ENCODE measurements at places on chromosomes 4 and X.

- no peak for DNase-seq
Observed at GRCh38 chr4:6478546-6479220, 6.3 kb upstream of the PPP2R2C start.

DNA sequence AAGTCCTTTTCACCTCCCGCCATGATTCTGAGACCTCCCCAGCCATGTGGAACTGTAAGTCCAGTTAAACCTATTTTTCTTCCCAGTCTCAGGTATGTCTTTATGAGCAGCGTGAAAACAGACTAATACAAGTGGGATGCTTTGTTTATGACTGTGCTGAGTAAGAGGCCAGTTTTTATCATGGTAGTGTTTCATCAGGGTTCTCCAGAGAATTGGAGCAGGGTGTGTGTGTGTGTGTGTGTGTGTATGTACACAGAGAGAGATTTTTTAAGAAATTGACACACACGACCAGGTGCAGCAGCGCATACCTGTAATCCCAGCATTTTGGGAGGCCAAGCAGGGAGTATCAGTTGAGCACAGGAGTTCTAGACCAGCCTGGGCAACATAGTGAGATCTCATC lies 34.6 kb upstream of the SLC2A9 start:
- DNase-seq = no peak

DNA sequence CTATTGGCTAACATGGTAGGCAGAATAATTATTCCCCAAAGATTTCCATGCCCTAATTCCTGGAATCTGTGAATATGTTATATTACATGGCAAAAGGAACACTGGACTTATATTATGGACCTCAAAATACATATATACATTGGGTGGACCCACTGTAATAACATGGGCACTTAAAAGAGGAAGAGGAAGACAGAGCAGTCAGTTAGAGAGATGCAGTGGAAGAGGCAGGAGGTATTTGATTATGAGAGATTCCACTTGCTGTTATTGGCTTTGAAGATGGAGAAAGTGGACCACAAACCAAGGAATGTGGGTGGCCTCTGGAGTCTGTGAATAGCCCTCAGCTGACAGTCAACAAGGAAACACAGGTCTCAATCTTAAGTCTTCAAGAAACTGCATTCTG lies 14.0 kb upstream of the ART3 start:
- no peak for DNase-seq

GRCh38 chr4:151962138-151962823 lies 201.5 kb upstream of the GATB start:
- no peak for DNase-seq

GRCh38 chr4:70556856-70557255 lies 35.2 kb upstream of the AMBN start:
- DNase-seq = no peak

GRCh38 chr4:25563071-25563564 lies 92.5 kb upstream of the SLC34A2 start:
- DNase-seq = no peak

- DNase-seq = no peak
Observed at GRCh38 chrX:136725441-136726104, 55.2 kb downstream of the ARHGEF6 start.

- DNase-seq = no peak
Observed at GRCh38 chr4:7021930-7022664, 21.1 kb upstream of the TADA2B start.

DNA sequence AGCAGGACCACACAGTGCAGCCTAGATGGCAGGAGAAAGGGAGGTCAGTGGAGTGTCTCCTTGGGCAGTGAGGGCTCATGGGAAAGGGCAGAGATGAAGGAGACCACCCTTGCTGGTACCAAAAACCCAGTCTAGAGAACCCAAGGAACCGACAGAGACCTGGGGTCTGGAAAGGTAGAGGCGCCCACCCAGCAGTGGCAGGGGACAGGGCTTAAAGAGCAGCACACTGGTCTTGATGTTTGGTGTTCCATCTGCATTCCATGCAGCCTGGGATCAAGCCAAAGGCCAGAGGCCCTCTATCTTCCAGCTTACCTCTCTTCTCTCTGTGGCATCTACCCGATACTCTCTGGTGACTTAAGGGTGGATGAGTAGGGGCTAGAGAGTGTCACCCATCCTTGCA lies 127.5 kb downstream of the PJA1 start:
- DNase-seq = no peak

DNA sequence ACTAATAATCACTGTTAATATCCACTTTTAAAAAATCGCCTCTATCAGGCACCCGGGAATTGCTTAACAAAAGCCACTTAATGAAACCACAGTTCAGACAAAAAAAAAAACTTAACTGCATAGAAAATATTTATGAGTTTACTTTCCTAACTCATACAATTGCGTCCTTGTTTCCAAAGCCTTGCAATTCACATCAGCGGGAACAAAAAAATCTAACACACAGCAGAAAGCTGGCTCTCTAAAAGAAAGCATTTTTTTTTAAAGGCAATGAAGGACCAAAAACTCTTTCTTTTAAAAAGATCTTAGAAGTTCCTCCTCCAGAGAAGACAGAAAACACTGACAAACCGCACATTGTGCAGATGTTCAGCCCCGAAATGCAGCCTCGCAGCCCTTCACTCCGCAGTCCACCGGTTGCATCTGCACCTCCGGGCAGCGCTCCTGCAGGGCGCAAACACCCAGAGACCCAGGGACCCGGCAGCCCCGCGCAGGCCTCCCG lies 812 bp downstream of the FAT1 start:
- no peak for DNase-seq

GRCh38 chr4:6907658-6908191 lies 1.9 kb upstream of the TBC1D14 start:
- DNase-seq = peak; percentile 63

DNA sequence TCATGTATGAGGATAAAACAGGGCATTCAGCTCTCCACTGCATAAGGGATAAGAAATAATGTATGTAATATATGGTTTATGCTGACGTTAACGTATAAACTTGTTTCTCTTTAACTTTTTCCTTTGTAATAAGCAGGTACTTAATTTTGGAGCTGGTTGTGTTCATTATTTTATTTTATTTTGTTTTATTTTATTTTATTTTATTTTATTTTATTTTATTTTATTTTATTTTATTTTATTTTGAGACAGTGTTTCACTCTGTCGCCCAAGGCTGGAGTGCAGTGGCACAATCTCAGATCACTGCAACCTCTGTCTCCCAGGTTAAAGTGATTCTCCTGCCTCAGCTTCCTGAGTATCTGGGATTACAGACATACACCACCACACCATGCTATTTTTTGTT lies 1932.6 kb upstream of the TENM3 start:
- no peak for DNase-seq

GRCh38 chr4:176014583-176015108 lies 51.0 kb upstream of the WDR17 start:
- DNase-seq = no peak

GRCh38 chr4:165175879-165176278 lies 31.5 kb upstream of the KLHL2 start:
- DNase-seq = no peak

DNA sequence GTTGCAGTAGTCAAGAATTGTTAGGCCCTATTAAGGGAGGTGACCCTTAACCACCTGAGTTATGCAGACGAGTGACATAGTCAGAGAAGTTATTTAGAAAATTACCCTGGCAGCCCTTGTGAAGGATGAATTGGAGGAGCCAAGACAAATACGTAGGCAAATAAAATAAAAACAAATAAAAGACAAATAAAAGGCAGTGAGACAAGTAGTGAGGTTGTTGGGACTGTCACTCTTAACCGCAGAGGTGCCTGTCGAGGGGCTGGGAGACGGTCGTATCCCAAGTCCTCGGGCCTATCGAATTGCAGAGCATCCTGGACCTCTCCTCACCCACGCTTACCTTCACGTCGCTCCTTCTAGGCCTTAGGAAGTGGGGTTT lies 58.0 kb upstream of the ZC4H2 start:
- no peak for DNase-seq

- DNase-seq = no peak
Observed at GRCh38 chr4:89616382-89616781, 220.6 kb downstream of the SNCA start.

GRCh38 chrX:51215266-51215665 lies 117.4 kb upstream of the NUDT10 start:
- DNase-seq = no peak

GRCh38 chrX:56130436-56130835 lies 101.7 kb upstream of the KLF8 start:
- DNase-seq = no peak

GRCh38 chr4:143712155-143712550 lies 11.7 kb upstream of the FREM3 start:
- no peak for DNase-seq

DNA sequence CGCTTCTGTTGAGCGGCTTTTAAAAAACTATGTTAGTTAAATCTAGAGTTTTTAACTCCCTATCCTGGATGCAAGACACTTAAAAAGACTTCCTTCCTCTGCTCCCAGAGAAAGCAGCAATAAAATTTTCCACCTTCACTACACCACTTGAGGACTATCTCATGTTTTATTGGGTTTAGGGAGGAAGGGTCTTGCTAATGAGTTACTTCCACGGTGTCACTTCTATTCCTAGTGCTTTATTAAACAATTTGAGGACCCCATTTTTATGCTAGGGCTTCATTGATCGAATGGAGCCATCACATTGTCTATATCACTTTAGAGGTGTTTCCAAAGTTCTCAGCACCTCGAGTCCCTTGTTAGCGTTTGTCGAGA lies 3.7 kb upstream of the STIM2 start:
- DNase-seq = no peak

DNA sequence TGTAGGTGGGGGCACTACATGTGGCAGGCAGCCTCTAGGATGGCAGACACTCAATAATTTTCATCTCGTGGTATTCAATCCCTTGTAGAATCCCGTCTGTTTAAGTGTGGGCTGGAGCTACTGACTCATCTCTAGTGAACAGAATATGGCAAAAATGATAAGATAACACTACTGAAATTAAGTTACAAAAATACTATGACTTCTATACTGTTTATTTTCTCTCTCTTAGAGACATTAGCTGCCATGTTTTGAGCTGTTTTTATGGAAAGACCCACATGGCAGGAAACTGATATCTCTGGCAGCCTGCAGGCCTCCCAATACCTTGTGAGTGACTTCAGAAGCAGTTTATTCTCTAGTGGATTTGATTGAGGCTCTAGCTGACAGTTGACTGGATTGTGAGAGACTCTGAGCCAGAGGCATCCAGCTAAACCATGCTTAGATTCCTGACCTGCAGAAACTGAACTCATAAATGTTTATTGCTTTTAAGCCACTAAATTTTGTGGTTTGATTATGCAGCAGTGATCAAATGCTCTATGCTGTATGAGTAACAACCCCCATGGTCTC lies 298.8 kb upstream of the CTSO start:
- DNase-seq = no peak

DNA sequence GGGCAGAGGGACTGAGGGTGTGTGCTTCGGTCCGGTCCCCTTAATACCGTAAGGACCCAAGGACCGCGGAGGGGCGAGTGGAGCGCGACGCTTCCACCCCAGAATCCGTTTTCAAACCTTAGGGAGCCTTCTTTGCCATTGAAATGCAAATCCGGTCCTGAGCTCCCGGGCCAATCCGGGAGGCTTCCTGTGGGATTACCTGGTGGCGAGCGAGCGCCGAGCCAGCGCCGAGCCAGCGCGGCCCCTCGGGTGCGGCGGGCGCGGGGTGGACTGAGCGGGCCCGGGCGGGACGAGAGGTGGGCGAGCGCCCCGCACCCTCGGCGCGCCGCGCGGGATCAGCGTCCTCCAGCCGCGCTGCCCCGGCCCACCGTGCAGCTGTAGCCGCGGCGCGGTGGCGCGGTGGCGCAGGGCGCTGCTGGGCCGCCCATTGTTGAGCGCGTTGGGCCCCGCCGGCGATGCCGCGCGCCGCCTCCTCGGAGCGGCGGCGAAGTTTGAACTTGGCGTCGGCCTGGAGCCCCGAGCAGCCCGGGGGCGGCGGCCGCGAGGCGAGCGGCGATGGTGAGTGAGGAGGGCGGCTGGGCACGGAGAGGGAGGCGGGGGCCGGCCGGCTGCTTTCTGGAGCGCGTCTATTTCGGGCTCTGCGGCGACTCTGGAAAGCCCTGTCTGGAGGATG lies 208.7 kb downstream of the SOWAHB start:
- DNase-seq = no peak

- no peak for DNase-seq
Observed at GRCh38 chrX:13216139-13216538, 103.7 kb downstream of the ATXN3L start.

- no peak for DNase-seq
Observed at GRCh38 chr4:158280856-158281255, 70.6 kb downstream of the TMEM144 start.

DNA sequence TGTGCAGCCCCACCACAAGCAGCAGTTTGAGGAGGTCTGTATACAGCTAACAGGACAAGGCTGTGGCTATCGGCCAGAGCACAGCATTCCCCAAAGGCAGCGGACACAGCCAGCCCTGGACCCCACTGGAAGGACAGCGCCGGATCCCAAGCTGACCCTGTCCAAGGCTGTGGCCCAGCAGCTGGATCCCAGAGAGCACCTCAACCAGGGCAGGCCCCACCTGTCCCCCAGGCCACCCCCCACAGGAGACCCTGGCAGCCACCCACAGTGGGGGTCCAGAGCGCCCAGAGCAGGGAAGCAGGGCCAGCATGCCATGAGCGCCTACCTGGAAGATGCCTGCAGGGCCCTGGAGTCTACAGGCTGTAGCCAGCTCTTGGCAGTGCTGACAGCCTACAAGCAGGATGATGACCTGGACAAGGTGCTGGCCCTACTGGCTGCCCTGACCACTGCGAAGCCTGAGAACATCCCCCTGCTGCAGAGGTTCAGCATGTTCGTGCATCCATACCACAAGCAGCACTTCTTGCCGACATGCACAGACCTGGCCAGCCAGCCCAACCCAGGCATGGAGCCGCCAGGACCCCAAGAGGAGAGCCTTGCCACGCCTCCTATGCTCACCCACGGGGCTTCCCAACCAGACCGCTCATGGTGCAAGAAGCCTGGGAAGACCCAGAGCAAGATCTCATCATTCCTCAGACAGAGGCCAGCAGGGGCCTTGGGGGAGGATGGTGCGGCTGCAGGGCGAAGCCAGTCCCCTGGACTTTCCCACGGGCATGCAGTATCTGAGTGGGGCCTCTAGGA lies 62.0 kb downstream of the ALPK1 start:
- no peak for DNase-seq

DNA sequence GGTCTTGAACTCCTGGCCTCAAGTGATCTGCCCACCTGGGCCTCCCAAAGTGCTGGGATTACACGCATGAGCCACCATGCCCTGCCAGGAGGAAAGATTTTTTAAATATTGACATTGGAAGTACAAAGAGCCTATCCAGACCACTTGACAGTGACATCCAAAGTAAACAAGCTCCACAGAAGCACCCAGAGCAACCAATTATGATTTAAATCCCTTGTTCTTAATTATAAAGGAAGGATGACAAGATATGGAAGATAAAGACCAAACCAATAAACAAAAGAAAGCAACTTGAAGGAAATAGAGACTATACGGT lies 27.7 kb upstream of the RPL34 start:
- DNase-seq = no peak

DNA sequence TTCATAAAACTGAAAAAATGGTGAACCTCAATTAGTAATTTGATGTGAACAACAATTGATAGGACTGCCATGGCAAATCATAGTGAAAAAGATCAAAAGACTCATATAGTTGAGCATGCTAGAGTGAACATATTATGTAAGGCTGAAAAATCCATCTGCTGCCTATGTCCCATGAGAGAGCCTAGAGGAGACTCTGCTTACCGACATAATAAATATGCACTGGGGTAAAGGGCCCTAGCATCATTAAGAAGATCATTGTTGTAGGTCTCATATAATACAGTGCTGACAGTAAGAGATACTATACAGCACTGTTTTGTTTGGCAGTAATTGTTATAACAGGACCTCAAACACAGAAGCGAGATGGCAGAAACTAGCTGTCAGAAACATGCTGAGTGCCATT lies 229.0 kb downstream of the PABPC4L start:
- DNase-seq = no peak

- no peak for DNase-seq
Observed at GRCh38 chr4:26609391-26609790, 25.5 kb downstream of the TBC1D19 start.
